ENCODE measurements at places on chromosomes 3 and 15.

- no peak for DNase-seq
Observed at GRCh38 chr3:130948929-130949328, 55.0 kb downstream of the ATP2C1 start.

- no peak for DNase-seq
Observed at GRCh38 chr15:35944945-35945585, 399.1 kb upstream of the DPH6 start.

- no peak for DNase-seq
Observed at GRCh38 chr3:14691239-14691638, 16.3 kb downstream of the C3orf20 start.

GRCh38 chr15:94480289-94480834 lies 249.0 kb downstream of the MCTP2 start:
- no peak for DNase-seq

DNA sequence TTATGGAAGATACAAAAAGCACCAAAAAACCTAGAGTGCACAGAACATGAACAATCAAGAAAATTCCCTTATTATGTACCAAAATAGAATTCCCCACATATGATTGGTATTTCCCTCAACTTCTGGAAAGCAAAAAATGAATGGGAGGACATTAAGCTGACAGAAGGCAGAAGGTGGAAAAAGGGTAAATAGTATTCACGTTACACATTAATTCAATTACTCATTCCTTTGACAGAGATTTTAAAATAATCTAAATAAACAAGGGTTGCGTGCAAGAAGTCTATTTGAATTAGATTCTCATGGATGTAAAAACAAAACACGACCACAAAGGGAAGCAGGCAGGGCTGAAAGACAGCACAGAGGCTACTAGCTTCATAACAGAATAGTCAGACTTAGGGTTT lies 260.5 kb upstream of the ZPLD1 start:
- DNase-seq: no peak

- DNase-seq: no peak
Observed at GRCh38 chr15:101618851-101619614, 33.1 kb downstream of the TM2D3 start.

GRCh38 chr3:40237889-40238571 lies 71.5 kb upstream of the EIF1B start:
- no peak for DNase-seq

DNA sequence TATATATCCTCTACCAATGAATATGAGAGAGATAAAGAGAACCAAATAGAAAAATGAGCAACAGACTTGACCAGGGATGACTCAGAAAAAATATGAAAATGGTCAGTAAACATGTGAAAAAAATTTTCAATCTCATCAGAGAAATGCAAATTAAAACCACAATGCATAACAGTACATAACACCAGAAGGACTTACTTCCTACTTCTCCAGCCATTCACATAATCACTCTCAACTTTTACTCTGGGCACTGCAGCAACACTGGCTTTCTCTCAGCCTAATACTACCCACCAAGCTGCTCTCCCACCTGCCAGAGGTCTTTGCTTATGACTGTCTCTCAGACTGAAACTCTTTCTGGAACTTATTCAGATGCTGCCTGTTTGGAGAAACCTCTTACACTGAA lies 49.4 kb downstream of the DPH6 start:
- DNase-seq: no peak

- no peak for DNase-seq
Observed at GRCh38 chr3:101146946-101147345, 153.7 kb upstream of the ABI3BP start.

DNA sequence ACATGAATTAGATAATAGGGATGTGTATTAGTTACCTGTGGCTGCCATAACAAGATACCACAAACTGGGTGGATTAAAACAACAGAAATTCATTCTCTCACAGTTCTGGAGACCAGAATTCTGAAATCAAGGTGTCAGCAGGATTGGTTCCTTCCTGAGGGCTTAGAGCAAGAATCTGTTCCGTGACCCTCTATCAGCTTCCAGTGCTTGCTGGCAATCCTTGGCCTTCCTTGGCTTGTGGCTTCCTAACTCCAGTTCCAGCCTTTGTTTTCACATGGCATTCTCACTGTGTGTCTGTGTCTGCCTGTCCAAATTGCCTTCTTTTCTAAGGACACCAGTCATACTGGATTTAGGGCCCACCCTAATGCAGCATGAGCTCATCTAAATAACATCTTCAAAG lies 94.4 kb upstream of the NR2E3 start:
- no peak for DNase-seq

DNA sequence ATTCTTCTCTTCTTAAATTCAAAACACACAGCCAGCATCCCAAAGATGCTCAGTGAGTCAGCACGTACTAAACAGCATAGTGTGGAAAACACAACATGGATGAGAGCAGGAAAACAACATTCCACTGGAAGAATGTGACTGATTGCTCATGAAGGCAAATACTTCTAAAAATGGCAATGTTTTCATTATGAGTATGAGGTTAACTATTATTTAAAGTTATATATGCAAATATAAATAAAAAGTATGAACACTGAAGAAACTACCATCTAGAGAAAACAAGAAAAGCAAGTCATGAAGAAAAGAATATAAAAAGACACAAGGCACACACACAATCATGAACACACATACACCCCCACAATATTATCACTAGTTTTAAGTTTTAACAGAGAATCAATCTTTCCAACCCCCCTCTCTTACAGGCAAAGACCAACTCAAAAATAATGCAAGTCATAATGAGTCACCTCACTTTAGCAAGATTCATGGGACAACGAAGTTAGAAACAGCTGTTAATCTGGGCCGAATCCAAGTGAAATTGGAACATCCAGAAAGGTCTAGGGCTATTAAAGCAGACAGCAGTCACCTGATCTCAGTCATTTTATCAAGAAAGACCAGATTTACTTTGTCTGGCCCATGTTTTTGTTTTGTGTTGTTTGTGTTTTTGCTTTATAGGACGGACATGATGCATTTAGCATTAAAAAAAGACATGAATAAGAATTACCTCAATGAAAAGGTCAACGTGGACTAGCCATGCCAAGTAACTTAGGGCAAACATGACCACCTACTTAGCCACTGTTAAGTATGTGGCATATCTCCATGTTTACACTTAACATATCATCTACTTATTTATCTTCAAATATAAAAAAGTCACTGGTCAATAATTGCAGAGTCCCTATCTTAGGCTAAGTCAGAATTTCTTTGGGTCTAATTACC lies 18.1 kb downstream of the GBE1 start:
- DNase-seq: no peak

- DNase-seq: no peak
Observed at GRCh38 chr15:100483370-100483769, 45.4 kb downstream of the CERS3 start.

- no peak for DNase-seq
Observed at GRCh38 chr3:53282581-53282980, 26.8 kb upstream of the TKT start.

- DNase-seq: no peak
Observed at GRCh38 chr3:120306519-120307455, 21.8 kb upstream of the GPR156 start.

GRCh38 chr3:184176377-184177330 lies 2.0 kb downstream of the AP2M1 start:
- DNase-seq: no peak

- no peak for DNase-seq
Observed at GRCh38 chr15:41622901-41623300, 37.3 kb upstream of the MGA start.

- DNase-seq: no peak
Observed at GRCh38 chr3:188106887-188107830, 46.8 kb upstream of the LPP start.

- no peak for DNase-seq
Observed at GRCh38 chr3:22453906-22454535, 703.0 kb upstream of the ZNF385D start.

DNA sequence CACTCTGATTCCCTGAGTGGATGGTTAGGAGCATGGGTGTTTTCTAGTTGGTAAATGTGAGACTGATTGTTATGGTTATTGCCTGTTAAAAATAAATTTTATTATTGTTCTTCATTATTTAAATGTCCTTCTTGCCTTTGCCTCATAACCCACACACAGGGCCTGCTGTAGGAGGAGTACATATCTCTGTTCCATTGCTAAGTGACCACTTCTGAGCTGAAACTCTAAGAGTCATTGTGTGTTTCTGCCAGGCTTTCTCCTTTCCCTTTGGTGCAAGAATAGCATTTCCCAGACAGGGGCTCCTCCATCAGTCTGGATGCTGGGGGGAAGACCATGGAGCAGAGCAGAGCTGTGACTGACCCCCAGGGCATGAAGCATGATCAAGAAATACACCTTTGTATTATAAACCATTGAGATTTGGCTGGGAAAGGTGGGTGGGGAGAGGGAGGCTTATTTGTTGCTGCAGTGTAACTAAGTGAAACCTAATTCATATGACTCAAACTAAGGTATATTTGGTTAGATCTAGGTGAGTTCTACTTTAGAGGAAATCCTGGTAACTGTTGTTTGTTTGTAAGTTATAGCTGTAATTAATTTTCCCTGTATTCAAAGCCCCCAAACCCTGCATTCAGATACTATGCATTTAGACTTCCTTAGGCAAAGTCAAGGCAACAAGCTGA lies 137.4 kb downstream of the TGFBR2 start:
- DNase-seq: no peak

DNA sequence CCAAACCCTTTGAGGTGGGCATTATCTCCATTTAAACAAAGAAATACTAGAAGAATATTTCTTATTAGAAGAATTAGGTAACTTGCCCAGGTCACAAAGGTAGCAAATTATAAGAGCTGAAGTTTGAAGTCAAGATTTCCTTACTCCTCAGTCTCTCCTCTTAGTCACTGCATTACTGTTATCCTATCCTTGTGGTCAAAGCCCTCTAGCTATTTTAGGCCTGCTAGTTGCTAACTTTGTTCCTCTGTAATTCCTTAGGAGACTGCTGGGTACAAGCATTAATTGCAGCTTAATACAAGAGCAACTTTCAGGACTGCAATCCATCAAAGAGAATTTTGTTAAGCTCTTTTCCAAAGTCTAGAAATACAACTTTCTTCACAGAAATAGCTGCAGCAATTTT lies 528.2 kb downstream of the ZIC1 start:
- DNase-seq: no peak

- DNase-seq: no peak
Observed at GRCh38 chr3:190360228-190360627, 27.7 kb upstream of the CLDN16 start.

- DNase-seq: no peak
Observed at GRCh38 chr15:89338036-89338435, 3.4 kb upstream of the POLG start.

DNA sequence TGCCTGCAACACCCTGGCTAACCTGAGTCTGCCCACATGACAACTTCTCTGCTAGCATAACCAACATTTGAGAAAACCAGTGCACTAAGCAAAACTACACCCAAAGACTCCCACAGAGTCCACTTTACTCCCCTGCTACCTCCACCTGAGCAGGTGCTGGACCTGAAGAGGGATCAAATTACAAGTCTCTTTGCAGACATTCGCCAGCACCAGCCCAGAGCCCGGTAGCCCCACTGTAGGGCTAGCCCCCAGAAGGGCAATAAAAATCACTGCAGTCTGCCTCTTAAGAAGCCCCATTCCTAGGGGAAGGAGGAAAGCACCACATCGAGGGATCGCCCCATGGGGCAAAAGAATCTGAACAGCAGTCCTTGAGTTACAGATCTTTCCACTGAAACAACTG lies 472.2 kb downstream of the GRM7 start:
- DNase-seq: no peak

DNA sequence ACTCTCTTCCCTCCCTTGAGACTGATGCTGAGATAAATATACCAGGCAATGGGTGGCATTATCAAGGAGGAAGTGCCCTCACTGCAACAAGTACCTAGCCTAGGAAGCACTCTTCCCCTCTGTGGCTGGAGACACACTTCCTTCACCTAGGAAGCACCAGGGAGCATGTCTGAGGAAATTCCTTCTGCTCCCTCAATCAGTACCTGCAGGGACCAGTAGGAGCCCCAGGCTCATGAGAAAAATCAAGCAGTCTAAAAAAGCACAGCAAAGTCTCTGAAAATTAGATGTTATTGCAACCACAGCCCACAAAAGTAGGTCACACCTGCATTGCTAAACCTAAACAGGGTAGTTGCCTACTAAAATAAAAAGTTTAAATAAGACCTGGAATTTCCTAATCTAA lies 78.2 kb upstream of the TRPM1 start:
- DNase-seq: no peak

GRCh38 chr3:50539356-50540286 lies 27.9 kb downstream of the C3orf18 start:
- no peak for DNase-seq

DNA sequence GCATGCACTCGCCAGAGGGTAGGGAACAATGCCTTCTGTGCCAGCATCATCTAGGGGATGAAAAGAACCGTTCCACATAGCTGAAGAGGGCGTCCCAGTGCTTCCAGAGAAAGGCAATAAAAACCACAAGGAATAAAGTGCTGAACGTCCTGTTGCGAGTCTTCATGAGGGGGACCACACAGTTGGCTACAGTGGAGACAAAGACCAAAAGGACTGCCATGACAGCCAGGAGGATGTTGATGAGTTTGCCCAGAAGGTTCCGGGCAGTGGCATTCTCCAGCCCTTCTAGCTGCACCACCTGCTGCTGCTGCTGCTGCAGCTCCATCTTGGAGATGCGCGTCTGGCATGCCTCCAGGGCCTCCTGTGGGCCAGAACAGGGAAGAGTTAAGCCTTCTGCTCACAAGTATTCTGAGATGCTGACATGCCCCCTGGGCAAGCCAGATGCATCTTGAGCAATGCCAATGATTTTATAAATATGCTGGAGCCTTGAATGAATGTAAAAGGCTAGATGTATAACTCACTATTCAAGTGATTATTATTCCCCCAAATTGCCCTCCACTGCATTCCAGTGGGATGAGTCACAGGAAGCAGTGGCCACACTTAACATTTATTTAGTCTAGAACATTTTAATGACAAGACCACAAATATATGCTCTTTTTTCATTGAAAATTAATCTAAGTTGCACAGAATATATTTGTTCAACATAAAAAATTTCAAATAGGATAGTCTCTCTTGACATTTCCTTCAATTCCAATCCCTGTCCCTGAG lies 45.1 kb upstream of the PLXND1 start:
- DNase-seq: no peak

- no peak for DNase-seq
Observed at GRCh38 chr3:188899881-188900280, 271.9 kb upstream of the TPRG1 start.

GRCh38 chr15:59150185-59150584 lies 45.2 kb downstream of the CCNB2 start:
- DNase-seq: no peak

- no peak for DNase-seq
Observed at GRCh38 chr3:12585970-12586369, 29.1 kb downstream of the MKRN2 start.

Measured in stimulated activated CD4-positive, alpha-beta T cell treated with anti-CD3 and anti-CD28 coated beads, Interleukin-15, amount 100 ng/mL, for 1 hour (primary cell).